ENCODE measurements at places on chromosomes 4 and X.

GRCh38 chr4:153281476-153281875, 63.0 kb upstream of the MND1 start:
- DNase-seq, result no peak

GRCh38 chr4:60033826-60034225, 1166.3 kb upstream of the ADGRL3 start:
- no peak for DNase-seq

DNA sequence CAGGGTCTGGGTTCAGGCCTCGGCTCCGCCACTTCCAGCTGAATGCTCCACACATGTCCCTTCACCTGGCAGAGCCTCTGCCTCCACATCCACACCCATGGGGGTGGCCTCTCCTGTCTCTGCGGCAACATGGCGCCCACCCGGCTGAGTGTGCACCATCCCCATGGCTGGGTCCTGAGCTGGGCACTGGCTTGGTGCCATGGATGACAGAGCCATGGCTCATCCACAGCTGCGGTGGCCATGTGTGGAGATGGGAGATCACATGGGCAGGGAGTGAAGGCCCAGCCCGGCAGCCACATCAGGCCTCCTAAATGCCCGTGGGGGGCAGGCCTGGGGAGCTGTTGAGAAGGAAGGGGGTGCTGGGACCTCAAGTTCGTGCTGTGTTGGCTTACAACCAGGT, 213.7 kb downstream of the AFAP1 start:
- no peak for DNase-seq

- no peak for DNase-seq
Measured at GRCh38 chr4:12583275-12583674, 900.9 kb downstream of the RAB28 start.

- no peak for DNase-seq
Measured at GRCh38 chr4:40193578-40193977, 3.3 kb upstream of the RHOH start.

DNA sequence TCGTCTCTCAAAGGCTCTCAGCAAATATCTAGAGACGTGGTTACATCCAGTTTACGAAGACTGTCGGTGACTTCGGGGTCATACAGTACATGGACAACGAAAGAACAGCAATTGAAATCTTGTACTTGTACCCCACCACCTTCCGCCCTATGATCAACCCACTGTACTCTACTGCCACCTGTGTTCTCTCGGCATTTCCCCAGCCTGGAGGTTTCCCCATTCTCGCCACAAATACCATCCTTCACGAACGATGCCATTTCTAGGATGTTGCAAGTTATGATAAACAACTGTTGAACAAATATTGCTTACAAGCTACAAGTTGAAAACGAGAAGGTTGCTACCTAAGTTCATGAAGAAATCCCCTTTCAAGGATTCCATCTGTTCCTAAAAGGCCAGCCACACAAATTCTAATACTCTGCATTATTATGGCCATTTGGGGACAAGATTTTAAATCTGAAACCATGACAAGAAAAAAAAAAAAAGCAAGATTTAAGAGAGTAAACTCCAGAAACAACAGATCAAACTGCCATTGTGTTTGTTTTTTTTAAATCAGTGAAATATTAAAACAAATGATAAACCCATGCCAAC, 1.6 kb downstream of the APBB2 start:
- peak; percentile 83 for DNase-seq

GRCh38 chrX:18119856-18120255, 100.8 kb downstream of the BEND2 start:
- DNase-seq, result no peak

DNA sequence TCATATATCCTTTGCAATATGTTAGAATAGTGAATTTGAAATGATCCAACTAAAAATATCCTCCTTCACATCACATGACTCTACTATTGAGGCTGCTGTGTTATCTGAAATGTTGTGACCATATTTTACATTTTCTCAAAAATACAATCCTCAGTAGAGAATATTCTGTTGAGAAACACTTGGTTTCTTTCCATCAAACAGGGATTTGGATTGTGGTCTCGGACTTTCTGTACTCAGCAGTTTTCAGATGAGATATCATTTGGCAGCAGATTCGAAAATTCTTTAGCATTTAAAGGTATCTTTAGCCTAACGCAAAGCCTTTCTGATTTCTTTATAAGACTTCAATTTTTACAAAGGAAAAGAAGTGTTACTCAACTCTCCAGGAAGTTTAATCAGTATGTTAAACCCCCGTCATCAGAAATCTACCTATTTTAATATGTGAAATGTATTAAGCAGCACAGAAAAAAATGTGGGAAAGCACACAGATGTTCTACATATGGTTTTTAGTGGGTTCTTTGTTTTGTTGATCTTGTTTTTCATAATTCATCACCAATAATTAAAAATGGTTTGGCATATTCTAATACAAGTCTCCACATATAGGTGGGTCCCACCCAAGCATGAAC, 55.4 kb upstream of the ANXA3 start:
- DNase-seq, result no peak

GRCh38 chr4:23455456-23456158, 434.2 kb downstream of the PPARGC1A start:
- DNase-seq, result peak; percentile 9

- no peak for DNase-seq
Measured at GRCh38 chrX:15563056-15563455, 37.7 kb downstream of the ACE2 start.

GRCh38 chrX:68532831-68533533, 34.1 kb downstream of the YIPF6 start:
- no peak for DNase-seq
